ENCODE measurements at places on chromosomes 4 and X.

- DNase-seq = no peak
Measured at GRCh38 chr4:146443525-146443924, 78.2 kb downstream of the SLC10A7 start.

DNA sequence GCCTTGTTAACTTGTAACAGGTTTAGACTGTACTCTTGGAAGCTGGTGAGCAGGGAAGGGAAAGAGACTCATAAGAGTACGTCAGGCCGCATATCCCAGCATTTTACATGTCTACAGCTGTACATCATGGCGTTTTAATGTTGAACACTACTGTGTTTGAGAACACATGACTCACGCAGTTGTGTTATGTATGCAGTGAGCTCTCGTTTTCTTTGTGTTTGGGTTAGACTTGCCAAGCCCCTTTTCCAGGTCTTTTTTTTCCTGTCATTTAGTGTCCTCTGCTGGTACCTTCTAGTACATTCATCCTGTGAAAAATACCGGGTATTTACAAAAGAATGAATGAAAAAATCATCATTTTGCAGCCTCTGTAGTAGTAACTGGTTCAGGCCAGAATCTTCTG lies 35.3 kb downstream of the SMS start:
- DNase-seq = no peak

GRCh38 chr4:155966171-155966570 lies 12.5 kb upstream of the CTSO start:
- no peak for DNase-seq

DNA sequence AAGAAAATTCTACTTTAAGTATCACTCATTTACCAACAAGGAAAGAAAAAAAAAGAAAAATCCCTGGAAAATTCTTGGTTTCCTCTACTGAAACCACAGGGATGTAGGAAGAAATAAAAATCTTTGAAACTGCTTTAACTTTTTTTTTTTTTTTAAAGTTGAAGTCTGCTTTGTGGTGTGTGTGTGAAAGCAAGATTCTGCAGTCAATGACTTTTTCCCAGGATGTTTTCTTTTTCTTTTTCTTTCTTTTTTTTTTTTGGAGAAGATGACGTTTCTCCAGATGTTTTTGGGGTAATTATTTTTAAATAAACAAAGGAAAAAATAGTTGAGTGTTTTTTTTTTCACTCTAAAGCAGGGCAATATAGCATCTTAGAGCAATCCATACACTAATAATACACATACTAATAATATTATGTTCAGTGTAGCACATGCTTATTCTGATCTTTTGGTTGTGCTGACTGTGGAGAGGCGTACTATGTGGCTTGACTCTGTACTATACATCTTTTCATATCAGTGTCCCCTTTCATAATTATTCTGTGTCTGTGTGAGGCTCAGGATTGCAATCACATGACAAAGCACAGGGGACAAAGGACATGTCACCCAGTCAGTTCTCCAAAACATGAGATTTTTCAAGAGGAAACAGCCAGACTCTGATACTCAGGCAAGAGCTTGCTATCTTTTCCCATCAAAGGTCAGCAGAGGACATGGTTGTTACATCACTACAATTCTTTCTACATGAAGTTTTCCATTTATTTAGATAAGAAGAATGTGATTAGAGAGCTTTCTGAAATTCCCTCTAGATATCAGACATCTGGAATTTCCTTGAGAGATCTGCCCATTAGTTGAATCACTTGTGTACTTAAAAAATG lies 111.0 kb downstream of the PDE5A start:
- DNase-seq = no peak

DNA sequence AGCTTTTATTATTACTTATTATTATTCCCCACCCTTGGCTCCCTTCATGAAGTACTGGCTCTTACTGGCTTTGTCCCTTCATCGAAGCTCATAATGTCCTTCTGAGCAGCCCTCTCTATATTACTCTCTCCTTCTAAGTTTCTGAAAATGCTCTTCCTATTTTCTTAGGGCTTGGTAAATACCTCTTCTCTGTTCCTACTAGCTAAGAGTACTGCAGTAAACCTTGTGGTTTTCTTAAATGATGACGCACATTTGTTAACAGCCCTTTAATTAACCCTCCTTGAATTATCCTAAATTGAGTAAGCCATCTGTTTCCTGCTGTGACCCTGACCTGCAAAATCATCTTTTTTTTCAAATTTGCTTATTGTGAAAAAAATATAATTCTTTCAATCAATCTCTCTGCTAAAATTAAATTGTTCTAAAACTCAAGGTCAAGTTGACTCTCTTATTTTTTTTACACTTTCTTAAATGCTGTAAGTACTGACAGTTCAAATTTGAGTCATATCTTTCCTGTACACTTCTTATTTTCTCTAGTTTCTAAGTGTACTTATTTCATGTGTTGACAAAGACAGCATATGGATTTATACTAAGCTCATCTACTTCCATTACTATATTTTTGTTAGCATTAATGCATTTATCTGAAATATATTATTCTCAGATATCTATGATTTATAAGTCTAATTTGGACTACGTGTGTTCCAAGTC lies 148.9 kb downstream of the ADAM29 start:
- no peak for DNase-seq

- no peak for DNase-seq
Measured at GRCh38 chr4:70606459-70606858, 14.4 kb downstream of the AMBN start.

- no peak for DNase-seq
Measured at GRCh38 chr4:158055668-158056067, 117.2 kb downstream of the GASK1B start.

DNA sequence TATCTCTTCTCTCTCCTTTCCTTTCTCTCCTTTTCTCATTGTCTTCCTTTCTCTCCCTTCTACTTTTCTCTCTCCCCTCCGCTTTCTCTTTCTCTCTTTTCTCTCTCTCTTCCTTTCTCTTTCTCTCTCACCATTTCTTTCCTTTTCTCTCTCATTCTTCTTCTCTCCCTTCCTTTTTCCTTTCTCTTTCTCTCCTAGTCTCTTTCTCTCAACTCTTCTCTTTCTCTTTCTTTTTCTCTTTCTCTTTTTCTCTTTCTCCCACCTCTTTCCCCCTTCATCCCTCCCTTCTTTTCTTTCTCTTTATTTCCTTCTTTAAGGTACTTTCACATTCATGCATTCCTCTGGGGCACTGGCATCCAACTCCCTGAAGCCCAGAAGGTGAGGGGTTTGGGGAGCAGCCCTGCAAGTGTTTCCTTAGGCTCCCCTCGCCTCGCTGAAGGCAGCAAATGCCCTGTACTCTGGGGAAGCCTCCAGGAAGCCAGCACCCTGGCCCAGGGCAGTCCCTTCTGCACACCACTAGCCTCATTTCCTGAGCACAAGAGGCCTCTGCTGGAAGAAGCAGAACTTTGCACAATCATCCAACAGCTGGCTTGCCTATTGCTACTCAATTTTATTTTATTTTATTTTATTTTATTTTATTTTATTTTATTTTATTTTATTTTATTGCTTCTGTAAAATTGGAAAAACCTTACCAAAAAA lies 124.2 kb downstream of the NFKB1 start:
- no peak for DNase-seq

DNA sequence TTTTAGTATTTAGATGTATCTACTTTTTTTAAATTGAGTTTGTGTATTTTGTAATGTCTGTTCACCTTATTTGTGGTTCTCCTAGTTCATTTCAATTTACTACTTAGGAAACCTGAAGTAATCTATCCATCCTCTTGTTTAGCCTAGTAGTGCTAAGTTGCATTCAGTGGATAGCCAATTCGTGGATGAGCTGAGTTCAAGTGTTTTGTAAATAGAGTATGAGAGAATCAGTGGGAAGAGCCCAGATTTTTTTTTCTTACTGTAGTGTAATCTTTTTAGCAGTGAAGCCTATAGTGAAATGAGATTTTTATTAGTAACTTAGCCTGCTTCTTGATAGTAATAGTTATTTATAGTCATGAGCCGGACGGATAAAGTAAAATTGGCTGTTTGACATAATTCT lies 21.7 kb downstream of the STAG2 start:
- no peak for DNase-seq

GRCh38 chr4:152941411-152941810 lies 5.3 kb downstream of the FHDC1 start:
- DNase-seq = no peak

All from NCI-H2081 (cell line).